ENCODE measurements at places on chromosomes 4 and X.

DNA sequence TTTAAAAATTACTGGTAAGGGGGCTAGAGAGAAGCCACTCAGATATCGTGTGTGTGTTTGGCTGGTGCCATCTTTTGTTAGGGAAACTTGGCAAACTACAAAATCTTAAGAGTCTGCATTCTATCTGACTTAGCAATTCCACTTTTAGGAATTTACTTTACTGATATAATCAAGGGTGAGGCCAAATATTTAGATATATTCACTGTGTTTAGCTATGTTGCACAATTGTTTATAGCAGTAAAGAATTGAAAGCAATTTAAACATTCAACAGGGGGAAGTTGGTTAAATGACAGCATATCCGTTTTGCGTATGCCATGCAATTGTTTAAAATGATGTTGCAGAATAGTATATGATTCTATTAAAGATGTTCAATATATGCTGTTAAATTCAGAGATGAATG is 6.4 kb upstream of the HERC3 start:
- no peak for DNase-seq

- DNase-seq, result no peak
These were observed 716.6 kb upstream of the INTU start for GRCh38 chr4:126916049-126916625.

DNA sequence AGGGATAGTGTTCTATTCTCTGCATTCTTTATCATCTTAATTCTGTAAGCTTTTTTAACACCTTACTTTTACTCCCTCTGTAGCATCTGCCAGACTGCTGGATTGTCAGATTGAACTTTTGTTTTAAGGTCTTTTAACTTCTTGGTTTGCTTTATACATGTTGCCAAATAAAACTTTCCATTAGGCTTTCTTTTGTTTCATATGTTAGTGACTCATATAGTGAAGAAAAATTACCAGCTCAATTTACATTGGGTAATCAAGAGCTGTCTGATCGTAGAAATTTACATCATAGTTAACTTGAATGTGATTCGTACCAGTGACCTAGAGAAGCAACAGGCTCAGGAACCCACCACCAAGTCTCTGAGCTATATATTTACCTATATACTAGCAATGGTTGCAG is 28.5 kb upstream of the KLHL4 start:
- no peak for DNase-seq

DNA sequence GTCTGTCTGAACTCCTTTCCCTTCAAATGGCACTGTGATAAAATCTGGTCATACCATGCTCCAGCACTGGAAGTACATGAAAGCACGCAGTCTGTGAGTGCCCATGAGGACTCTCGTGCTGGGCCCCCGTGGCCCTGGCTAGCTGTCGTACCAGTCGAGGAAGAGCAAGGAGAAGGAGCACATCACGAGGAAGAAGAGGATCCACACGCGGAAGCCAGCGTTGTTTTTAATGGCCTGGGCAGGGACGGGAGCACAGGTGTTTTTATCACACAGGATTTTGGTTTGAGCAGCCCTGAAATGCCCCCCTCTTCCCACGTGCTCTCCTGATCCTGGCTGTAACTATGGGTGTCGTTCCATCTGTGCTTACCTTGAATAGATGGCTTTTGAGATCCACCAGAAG is 33.0 kb downstream of the NSG1 start:
- no peak for DNase-seq

DNA sequence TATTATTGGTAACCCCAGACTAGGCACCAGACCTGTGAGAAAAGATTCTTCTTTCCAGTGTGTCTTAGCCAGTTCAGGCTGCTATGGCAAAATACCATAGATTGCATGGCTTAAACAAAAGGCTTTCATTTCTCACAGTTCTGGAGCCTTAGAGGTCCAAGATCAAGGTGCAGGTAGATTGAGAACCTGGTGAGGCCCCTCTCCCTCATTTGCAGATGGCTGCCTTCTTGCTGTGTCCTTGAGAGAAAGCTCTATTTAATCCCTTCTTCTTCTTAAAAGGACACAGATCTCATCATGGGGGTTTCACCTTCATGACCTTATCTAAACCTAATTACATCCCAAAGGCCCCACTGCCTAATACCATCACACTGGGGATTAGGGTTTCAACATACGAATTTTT is 3.5 kb upstream of the PDLIM3 start:
- no peak for DNase-seq

GRCh38 chr4:168683595-168683994 is 186.7 kb downstream of the PALLD start:
- DNase-seq, result no peak

GRCh38 chr4:142348613-142349021 is 497.5 kb downstream of the INPP4B start:
- DNase-seq, result no peak

DNA sequence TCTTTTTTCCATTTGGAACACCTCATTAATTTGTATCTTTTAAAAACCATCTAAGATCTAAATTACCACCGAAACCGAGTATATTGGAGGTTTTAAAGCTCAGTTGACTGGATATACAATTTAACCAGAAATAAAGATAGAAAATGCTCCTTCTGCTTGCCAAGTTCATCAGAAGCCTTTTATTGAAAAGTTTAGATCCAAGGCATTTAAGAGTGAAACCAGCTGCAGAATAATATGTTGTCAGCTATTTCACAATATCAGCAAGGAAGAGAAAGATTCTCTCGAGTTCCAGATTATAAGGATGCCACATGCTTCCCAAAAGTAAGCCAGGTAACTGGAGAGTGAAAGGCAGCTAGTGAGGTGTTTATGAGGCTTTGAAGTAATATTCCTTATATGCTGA is 217.4 kb downstream of the DCTD start:
- DNase-seq, result no peak

DNA sequence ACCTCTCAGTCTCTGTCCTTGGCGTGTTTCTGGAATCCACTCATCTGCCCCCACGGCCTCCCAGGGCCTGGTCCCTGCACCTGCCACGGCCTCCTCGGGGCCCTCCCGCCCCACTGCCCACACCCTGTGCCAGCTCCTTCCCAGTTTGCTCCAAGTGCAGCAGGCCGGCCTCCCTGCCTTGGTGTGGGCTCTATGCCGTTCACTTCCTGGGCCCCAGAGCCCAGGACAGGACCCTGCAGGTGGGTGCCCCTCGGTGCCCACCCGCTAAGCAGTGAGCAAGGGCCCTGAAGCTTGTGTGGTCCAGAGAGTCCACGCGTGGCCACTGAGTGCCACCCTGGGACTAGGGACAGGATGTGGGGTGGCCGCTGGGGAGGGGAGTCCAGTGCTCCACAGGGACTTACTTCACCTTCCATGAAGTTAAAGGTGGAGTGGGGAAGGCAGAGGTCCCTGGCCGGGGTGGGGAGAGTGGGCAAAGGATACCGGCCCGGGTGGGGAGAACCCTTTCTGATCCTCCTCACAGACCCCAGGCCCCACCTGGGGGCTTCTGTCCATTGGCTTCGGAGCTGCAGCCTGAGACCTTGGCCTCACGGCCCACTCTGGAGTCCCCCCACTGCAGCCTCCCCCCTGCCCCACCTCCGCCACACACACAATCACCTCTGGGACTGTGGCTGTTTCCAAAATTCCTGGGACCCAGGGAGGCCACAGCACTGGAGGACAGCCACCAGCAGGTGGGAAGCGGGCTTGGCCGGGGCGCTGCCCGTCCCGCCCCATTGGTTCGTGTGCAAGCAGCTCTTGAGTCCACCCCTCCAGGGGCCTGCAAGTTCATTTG is 60.0 kb upstream of the NKX1-1 start:
- no peak for DNase-seq

GRCh38 chr4:3269991-3270611 is 21.1 kb downstream of the MSANTD1 start:
- no peak for DNase-seq

- no peak for DNase-seq
These were observed 4.6 kb downstream of the MAGIX start for GRCh38 chrX:49166914-49167739.

- no peak for DNase-seq
These were observed 322.9 kb downstream of the RAPGEF2 start for GRCh38 chr4:159425737-159426305.

DNA sequence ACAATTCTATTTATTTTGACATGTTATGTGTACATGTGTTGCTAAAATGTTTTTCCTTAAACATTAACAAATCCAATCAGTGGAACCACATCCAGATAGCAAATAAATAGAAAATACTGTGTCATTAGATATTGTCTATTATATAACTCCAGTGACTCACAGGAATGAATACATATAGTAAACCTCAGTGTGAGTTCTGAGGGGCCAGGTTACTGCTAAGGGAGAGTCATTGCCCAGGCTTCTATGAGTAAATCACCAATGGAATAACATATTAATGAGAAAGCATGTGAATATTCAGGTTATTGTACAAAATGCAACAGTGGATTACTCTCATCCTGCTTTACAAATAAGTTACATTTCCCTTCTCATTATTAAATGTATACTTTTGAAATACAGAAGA is 27.2 kb downstream of the TACR3 start:
- DNase-seq, result no peak

- no peak for DNase-seq
These were observed at the start of gene SLC49A3 for GRCh38 chr4:688854-689681. SLC49A3 (minus strand) TSS chr4:689151; CDS start chr4:689127, 24 bp downstream.

GRCh38 chrX:148573119-148573518 is 72.7 kb downstream of the AFF2 start:
- DNase-seq, result no peak

GRCh38 chr4:56311299-56311975 is 75.9 kb downstream of the AASDH start:
- DNase-seq, result no peak

GRCh38 chr4:104719539-104720230 is 225.0 kb upstream of the CXXC4 start:
- DNase-seq, result no peak

- no peak for DNase-seq
These were observed 186.7 kb upstream of the VEGFC start for GRCh38 chr4:176979416-176979815.

DNA sequence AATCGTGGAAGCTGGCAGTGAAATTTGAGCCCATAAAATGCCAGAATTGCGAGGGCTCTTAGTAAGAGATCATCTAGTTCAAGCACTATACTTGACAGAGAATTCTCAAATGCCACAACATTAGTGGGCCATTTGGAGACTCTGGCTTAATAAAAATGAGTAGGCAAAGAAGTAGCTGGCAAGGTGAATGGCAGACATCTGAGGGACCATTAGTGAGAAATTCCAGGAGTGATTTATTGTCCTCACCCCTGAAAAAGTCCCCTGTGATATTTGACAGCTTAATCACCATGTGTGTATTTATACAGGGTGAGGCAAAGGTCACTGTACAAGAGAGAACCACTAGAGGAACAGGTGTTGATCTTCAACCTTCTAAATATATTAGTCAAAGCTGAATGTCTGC is 207.5 kb downstream of the CHRDL1 start:
- DNase-seq, result no peak

- DNase-seq, result no peak
These were observed 5.0 kb downstream of the PNCK start for GRCh38 chrX:153668423-153669173.

DNA sequence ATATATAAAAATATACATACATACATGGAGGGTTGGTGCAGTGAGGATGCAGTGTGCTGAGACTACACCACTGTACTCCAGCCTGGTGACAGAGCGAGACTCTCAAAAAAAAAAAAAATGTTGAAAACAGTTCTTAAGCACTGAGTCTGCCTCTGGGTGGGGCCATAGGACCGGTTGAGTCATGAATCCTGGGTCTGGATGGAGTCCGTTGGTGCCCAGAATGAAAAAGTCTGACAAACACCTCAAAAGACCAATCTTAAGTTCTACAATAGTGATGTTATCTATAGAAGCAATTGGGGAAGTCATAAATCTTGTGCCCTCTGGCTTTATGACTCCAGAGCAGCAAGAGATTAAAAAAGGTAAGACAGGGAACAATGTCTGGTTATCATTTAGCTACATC is 70.4 kb downstream of the FGFBP1 start:
- no peak for DNase-seq

GRCh38 chr4:97819294-97819693 is 324.0 kb downstream of the STPG2 start:
- no peak for DNase-seq

- no peak for DNase-seq
These were observed 505.7 kb downstream of the PACRGL start for GRCh38 chr4:21205821-21206531.

DNA sequence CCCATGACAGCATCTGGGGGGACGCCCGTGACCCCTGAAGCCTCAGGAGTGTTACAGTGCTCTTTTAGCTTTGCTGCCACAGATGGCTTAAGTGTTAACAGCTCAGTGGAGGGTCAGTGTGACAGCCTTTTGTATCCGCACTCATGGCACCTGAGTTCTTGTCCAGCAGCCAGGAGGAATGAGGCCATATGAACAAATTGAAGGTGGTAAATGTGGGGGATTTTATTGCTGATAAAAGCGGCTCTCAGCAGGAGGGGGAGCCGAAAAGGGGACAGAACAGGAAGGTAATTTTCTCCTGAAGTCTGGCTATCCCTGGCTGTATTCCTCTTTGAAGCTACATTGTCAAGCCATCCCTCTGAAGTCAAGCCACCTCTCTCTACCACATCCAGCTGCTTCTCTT is 441.0 kb downstream of the RAPGEF2 start:
- DNase-seq, result no peak

DNA sequence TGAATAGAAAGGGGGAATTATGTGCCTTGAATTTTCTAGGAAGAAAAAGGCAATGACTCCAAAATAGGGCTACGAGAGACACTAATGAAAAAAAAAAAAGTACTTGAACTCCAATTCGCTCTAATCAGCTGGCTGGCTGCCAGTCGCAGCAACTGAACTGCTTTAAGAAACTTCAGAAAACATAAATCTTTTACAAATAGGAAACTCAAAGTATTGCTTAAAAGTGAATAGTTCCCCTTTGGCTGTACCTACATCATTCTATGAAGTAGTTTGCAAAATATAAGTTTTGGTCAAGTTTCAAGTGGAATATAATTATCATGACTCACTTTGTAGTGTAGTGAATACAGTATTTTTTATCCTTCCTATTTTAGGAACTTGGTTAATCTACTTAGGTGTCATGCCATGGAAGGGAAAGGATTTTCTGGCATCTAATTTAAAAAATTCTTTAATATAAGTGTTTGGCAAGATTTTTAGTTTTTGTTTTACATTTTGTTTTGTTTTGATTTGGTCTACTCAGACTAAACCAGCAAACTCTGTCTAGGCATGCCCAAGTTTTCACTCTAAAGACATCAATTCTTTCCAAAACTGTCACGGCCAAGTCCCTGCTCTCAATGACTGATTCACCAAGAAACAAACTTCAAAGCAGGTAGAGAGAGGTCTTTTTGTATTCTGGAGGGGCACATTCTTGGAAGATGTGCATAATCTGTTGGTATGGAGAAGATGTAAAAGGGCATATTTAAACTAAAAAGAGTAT is 382.4 kb upstream of the GALNT7 start:
- DNase-seq, result no peak

- DNase-seq, result no peak
These were observed 1285.4 kb downstream of the PCDH18 start for GRCh38 chr4:136246876-136247275.

GRCh38 chr4:54548098-54548620 is 109.6 kb upstream of the KIT start:
- DNase-seq, result no peak

DNA sequence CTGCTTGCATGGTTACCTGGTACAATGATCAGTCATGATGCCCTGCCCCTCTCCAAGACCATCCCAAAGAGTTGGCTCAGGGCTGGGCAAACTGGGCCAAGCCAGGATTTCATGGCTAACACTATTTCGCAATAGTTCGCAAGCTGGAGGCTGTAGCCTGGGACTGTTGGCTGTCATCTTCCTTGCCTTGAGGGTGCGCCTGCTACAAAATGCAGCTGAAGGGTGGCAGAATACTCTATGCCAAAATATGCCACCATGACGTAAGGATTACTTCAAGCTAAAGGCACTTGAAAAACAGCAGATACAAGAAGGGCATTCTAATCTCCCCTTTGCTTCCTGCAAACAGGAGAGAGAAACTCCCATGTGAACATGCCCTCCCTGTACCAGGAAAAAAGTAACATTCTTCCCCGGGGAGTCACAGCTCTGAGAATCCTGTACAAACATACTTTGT is 21.0 kb downstream of the SAT1 start:
- no peak for DNase-seq

Measured in HFF-Myc (cell line).